PC-3 (cell line): ENCODE measurements at places on chromosomes 11 and 22.

- DNase-seq = no peak
Observed at GRCh38 chr11:14189874-14190273, 169.1 kb downstream of the RRAS2 start.

DNA sequence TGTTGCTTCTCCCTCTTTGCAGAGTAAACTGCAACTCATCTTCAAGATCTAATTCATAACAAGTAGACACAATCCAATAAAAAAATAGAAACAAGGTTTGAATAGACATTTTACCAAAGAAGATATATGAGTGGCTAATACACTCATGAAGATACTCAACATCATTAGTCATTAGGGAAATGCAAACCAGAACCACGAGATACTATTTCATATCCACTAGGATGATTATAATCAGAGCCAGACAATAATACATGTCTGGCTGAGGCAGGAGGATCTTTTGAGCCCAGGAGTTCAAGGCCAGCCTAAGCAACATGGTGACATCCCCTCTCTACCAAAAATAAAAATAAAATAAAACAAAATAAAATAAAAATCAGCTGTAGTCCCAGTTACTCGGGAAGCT is 85.0 kb downstream of the ATG16L2 start:
- DNase-seq = peak; percentile 29

DNA sequence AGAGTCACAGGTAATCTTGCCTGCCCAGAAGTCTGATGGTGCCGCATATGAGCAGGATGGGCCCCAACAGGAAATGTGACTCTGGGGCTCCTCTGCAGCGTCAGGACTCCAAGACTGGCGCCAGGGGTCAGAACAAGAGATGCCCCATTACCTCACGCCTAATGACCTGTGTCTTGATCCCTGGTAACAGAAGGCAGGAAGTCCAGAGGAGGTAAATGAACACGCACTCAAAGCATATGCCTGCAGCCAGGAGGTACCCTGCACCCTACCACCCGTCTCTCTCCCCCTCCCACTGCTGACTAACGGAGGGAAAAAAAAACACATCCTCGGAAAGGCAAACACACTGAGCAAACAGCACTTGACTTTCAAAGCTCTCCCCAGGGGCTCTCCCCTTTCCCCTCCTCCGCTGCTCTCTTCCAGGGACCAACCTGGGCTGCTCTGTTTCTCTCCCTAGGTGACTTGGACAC is 37.3 kb downstream of the ABCC8 start:
- DNase-seq = peak; percentile 40

DNA sequence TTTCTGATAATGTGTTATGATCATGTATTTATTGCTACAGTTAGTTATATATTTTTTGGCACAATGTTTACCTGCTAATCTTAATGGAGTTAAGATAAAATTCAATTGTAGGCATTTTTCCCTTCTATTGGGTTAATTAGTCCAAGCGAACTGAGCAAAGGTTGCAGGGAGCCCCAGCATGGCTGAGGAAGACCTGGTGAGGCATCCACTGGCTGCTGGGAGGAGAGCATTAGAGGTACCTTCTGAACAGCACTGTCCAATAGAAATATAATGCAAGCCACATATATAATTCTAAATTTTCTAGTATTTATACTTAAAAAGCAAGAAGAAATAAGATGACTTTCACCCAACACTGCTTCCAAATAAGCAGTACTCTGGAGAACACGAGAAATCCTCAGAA is 689 bp upstream of the TMEM126A start:
- no peak for DNase-seq

- peak; percentile 79 for DNase-seq
Observed at GRCh38 chr11:3803726-3804495, 4.4 kb upstream of the PGAP2 start.

DNA sequence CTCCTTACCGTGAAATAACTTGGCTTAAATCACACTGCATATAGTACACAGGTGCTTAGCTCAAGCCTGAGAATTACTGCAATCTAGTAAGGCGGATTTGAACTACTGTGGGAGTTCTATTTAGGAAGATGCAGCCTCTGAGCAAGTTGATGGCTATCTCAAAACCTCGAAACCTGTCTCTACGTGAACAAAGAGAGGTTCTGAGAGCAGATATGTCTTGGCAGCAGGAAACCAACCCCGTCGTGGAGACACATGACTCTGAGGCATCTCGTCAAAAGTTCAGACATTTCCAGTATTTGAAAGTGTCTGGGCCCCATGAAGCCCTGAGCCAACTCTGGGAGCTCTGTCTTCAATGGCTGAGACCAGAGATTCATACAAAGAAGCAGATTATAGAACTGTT is 5.9 kb downstream of the ZNF215 start:
- DNase-seq = no peak

DNA sequence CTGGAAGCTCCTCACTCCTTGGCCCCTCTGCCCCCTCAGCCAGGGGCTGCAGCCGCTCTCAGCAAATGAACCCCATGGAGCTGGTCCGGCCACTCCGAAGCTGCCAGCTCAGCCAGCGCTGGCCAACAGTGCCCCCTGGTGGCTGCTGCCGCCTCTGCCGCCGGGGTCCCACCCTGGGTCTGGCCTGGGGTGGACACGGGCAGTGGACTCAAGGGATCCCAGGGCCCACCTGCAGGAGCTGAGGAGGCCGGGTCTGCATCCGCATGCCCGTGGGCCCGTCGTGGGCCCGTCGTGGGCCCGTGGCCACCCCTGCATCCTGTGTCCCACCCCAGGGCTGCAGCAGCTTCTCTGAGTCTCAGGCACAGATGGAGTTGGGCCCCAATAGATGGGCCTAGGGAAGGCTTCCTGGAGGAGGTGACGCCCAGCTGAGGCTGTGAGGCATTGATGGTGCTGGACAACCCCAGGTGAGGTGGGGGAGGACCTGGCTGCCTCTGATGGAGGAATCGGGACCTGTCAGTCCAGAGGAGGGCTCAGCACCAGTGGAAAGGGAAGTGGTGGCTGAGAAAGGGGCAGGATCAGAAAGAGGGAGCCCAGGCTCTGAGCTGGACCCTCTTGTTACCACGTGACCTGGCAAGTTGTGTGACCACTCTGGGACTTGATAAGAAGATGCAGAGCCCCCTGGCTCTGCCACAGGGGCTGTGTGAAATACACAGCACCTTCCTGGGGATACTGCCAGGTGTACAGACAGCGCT is 522.3 kb downstream of the BRD1 start:
- peak; percentile 47 for DNase-seq

DNA sequence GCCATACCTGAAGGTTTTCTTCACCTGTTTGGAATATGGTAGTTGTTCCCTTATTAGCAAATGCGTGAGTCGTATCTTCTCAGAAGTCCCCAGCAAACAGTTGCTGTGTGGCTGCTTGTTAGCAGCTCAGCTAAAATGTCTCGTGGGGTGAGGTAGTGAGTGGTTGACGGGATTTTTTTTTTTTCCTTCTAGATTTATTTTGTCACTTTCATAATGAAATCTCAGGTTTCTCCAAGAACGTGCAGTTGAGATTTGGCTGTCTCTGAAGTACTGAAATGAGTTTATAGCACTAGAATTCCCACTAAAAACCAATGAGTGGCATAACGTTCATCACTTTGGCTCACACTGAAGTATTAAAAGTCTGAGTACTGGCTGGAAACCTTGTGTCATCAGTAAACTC is 16.8 kb downstream of the RCN1 start:
- no peak for DNase-seq

- DNase-seq = no peak
Observed at GRCh38 chr22:47587861-47588577, 825.6 kb downstream of the TBC1D22A start.

DNA sequence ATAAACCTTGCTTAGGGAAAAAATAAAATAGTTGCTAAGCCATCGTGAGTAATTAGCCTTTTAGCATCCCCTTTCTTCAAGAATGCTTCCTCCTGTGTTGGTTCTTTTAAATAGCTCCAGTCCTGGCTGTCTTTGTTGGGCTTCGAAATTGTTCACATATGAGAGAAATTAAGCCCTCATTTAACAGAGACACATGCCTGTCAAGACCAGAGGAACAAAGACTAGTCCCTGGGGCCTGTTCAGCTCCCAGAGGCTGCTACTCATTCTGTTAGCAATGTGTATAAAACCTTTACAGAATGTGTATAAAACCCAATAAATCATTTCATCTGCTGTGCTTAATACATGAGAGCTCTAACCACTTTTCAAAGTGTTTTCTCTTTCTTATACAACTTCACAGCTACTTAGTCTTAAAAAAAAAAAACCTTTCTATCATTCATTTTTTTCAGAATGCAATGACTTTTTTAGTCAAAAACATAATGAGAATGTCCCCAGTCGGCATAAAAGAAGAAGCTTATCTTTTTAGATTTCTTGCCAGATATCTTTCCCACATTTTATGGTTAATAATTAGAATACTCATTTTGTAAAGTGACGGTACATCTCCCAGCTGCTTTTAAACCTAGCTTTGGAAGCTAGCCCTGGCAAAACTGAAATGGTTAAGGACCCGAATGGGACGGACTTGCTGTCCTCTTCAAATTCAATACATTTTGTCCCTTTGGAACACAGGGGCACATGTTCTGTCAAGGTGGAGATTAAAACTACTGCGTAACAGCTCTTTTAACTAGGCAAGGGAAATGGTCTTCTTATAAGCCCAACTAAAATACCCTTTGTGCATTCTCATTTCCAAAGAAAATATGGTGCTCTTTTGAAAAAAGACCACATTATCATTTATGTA is 186.1 kb downstream of the SOX6 start:
- DNase-seq = no peak

- no peak for DNase-seq
Observed at GRCh38 chr11:45925550-45925949, 3.1 kb downstream of the LARGE2 start.

DNA sequence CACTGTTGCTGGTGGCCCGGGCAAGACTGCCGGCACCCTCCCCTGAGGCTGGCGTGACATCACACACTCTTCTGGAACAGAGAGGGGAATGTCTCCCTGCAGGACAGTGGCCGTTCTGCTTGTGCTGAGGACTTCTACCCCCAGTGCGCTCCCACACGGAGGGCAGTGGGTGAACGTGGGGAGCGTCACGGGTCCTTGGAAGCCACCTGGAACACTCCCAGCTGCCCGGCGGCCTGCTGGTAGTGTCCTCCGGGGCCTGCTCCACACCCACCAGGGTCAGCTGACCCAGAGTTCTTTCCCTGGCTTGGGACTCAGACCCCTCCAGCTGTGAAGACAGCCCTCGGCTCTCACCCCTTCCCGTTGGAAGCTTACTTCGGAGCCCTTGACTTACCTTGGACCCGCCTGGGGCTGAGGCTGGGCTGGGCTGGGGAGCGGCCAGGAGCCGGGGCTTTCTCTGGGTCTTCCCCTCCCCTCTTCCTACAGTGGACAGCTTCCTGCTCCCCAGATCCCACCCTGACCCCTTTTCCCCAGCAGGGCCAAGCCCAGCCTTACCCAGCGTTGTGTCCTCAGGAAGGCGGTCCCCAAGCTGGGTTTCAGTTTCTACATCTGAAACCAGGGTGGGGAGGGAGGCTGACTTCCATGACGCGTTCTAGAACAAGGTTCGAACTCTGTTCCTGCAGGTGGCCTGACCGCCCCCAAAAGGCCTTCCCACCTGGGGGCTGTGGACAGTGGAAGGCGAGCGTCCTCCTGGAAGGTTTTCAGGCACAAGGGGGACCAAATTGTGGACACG is 14.8 kb upstream of the GAL start:
- no peak for DNase-seq

DNA sequence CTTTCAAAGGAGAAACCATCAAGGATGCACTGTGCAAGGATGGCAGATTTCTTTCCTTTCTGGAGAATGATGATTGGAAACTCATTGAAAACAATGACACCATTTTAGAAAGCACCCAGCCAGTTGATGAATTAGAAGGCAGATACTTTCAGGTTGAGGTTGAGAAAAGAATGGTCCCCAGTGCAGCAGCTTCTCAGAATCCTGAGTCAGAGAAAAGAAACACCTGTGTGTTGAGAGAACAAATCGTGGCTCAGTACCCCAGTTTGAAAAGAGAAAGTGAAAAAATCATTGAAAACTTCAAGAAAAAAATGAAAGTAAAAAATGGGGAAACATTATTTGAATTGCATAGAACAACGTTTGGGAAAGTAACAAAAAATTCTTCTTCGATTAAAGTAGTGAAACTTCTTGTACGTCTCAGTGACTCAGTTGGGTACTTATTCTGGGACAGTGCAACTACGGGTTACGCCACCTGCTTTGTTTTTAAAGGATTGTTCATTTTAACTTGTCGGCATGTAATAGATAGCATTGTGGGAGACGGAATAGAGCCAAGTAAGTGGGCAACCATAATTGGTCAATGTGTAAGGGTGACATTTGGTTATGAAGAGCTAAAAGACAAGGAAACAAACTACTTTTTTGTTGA is 9.8 kb downstream of the FAM111A start:
- no peak for DNase-seq

- peak; percentile 36 for DNase-seq
Observed at GRCh38 chr11:114606003-114606801, 10.6 kb upstream of the NXPE4 start.

- peak; percentile 37 for DNase-seq
Observed at GRCh38 chr22:40276996-40277823, 69.1 kb upstream of the ADSL start.

DNA sequence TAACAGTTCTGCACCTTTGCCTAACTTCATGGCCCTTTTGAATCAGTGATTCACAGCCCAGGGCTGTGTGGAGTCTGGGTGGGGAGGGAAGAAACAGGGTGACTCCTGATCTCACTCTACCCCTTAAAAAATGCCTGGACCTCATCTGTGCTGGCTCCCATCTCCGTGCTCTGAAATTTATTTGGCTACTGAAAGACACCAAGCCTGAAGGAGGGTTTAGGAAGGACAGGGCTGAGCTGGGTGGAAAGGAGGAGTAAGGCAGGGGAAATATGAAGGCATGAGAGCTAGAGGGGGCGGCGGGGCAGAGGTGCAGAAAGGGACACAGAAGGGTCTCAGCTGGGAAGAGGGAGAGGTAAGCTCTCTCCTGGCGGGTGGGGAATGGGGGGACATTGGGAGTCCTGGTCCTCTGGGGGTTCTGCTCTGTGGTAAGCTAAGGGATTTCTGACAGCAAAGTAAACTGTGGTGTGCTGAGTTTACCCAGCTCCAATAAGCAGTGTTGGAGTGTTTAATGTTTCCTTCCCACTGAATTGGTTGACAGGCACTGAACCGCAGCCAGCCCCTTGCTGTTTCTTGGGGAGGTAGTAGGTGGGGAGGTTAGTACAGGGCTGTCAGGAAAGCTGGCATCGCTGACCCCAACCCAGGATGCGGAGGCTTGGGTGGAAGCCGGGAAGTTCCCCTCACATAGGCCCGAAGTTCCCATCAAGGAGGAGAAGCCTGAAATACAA is 71.1 kb downstream of the RPUSD4 start:
- no peak for DNase-seq

DNA sequence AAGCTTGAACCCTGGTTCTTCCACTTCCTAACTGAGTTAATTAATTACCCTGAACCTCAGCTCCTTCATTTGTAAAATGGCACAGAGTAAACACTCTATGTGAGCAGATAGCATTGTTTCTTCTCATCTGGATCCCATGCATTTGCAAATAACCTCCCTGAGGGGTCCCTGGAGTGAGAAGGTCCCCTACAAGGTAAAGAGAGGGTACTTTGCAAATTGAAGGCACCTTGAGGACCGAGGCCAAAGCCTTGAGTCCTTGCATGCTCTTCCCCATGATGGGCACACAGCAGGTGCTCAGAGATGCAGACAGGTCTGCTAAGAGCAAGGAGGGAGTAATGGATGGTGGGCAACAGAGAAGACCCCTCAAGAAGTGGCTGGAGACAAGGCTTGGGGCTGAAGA is 33.2 kb downstream of the OTOG start:
- no peak for DNase-seq

GRCh38 chr11:128579798-128580504 is 7.4 kb downstream of the ETS1 start:
- peak; percentile 51 for DNase-seq
